Metanephros (tissue), 2 donors: ENCODE measurements at places on chromosomes 4 and X. TPM values are rescaled to one million over a fixed set of nuclear protein-coding genes. Genes with fewer than 3 reads are reported as not detected.

SMIM10 gene
- 4.0 TPM for total RNA-seq

MAB21L2 gene
- not detected for total RNA-seq

MAGEA12 gene
- total RNA-seq = not detected

TCEAL7 gene
- total RNA-seq = 26.8 TPM
